ENCODE measurements at places on chromosomes 1 and 21. TPM values are rescaled to one million over a fixed set of nuclear protein-coding genes. Genes with fewer than 3 reads are reported as not detected.

DNA sequence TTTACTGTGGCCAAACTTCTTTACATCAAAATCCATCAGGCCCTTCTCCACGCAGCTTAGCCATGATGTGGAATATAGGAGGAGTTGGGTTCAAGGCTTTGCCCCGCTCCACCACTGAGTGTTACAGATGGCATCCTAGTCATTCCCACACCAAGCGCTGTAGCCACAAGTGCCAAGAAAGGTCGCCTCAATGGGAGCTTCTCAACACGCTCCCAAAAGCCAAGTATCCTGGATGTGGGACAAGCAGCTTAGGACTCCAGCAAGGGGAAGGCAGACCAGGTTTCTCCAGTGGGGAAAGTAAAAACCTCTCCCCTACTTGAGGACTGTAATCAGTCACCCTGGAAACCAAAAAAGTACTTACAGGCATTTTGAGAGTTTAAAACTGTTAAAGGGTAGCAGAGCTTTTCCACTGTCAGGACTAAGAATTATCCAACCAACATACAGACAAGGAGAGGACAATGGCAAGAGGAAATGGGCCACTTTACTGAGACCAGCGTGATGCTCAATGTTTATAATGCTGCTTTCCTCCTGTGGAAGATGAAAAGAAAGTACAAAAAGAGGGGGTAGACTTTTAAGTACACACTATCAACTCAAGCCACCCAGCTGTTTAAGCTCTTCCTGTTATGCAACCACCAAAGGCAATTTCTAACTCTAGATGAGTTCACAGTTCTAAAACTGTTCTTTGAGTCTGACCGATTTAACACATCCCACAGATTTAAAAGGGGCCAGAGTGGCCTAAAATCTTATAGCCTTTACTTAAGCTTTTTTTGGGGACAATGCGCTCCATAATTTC, 120.7 kb upstream of the KRTAP19-8 start:
- peak overlapping the region; percentile 6 for H3K27ac ChIP-seq
- no peak for DNase-seq
- H3K4me1 ChIP-seq = peaks cover 13% of the 10 kb centered on the region
- H3K36me3 ChIP-seq = no peaks in the 10 kb centered on the region
- H3K27me3 ChIP-seq = no peaks in the 10 kb centered on the region

DNA sequence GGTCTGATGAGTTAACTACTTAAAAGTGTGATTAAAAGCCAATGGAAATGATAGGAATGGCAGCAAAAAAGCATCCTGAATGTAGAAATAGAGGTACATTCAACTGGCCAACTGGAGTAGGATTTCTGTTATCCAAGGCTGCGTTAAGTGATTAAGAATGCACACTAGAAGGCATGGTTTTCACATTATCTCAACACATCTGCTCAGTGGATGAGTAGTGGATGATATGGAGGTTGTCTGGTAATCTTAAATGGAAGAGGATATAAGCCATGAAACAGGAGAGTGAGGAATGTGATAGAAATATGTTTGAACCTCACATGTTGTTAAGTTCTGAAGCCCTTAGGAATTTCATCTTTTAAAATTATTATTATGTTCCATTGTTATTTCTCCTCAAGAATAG, 839.9 kb downstream of the USP25 start:
- H3K27me3 ChIP-seq = no peaks in the 10 kb centered on the region
- H3K4me1 ChIP-seq = no peaks in the 10 kb centered on the region
- H3K36me3 ChIP-seq = no peaks in the 10 kb centered on the region

DNA sequence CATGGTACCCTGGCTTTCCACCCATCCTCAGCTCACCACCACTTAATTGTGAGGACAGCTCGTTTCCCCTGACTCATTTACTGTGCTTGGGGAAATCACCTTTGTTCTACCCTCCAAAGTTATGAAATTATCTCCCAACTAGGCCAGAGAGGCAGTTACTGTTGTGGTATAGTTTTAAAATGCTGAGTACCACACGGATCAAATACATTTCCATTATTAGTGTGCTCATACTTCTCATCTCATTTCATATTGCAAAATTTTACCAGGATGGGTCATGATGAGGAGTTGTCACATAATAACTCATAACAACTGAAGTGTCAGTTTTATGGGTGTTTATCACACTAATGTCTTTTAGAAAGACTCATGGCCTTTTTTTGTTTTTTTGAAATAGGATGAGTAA, 9.2 kb upstream of the OR2B11 start:
- no peak overlapping the region for H3K27ac ChIP-seq
- DNase-seq = no peak
- no peaks in the 10 kb centered on the region for H3K27me3 ChIP-seq
- H3K36me3 ChIP-seq = no peaks in the 10 kb centered on the region

DNA sequence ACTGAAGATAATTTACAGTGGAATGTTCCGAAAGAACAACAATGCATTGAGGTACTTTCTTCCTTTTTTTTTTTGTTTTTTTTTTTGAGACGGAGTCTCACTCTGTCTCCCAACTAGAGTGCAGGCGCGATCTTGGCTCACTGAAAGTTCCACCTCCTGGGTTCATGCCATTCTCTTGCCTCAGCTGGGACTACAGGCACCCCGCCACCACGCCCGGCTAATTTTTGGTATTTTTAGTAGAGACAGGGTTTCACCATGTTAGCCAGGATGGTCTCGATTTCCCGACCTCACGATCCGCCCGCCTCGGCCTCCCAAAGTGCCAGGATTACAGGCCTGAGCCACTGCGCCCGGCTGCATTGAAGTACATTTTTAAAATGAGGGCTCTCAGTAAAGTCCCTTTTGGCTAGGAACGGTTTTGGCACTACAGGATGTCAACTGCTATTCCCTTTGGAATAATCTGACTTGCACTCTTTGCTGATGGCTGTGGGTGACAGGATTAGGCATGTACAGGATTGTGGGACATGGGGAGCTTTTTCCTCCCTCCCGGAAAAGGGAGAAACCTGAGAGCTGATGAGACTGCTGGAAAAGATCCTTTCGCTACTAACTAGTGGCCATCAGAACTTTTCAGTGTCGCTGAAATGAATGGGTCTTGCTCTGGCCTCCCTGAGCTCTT, 56.9 kb upstream of the EDEM3 start:
- peak; percentile 34 for DNase-seq
- no peaks in the 10 kb centered on the region for H3K27me3 ChIP-seq
- no peaks in the 10 kb centered on the region for H3K4me1 ChIP-seq
- peak overlapping the region; percentile 20 for H3K27ac ChIP-seq
- H3K4me3 ChIP-seq = no peak overlapping the region
- H3K36me3 ChIP-seq = no peaks in the 10 kb centered on the region

GRCh38 chr1:215793180-215793579, 226.1 kb downstream of the KCTD3 start:
- DNase-seq = no peak
- no peaks in the 10 kb centered on the region for H3K27me3 ChIP-seq
- H3K27ac ChIP-seq = no peak overlapping the region
- no peak overlapping the region for H3K4me3 ChIP-seq
- H3K4me1 ChIP-seq = no peaks in the 10 kb centered on the region

DNA sequence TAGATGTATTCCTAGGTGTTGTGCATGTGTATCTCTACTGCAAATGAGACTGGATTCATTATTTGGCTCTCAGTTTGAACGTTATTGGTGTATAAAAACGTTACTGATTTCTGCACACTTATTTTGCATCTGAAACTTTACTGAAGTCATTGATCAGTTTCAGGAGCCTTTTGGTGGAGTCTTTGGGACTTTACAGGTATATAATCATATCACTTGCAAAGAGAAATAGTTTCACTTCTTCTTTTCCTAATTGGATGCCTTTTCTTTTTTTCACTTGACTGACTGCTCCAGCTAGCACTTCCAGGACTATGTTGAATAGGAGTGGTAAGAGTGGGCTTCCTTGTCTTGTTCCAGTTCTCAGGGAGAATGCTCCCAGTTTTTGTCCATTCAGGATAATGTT, 252.2 kb downstream of the SMYD3 start:
- DNase-seq = no peak
- H3K4me3 ChIP-seq = no peak overlapping the region
- no peak overlapping the region for H3K27ac ChIP-seq
- no peaks in the 10 kb centered on the region for H3K27me3 ChIP-seq

DNA sequence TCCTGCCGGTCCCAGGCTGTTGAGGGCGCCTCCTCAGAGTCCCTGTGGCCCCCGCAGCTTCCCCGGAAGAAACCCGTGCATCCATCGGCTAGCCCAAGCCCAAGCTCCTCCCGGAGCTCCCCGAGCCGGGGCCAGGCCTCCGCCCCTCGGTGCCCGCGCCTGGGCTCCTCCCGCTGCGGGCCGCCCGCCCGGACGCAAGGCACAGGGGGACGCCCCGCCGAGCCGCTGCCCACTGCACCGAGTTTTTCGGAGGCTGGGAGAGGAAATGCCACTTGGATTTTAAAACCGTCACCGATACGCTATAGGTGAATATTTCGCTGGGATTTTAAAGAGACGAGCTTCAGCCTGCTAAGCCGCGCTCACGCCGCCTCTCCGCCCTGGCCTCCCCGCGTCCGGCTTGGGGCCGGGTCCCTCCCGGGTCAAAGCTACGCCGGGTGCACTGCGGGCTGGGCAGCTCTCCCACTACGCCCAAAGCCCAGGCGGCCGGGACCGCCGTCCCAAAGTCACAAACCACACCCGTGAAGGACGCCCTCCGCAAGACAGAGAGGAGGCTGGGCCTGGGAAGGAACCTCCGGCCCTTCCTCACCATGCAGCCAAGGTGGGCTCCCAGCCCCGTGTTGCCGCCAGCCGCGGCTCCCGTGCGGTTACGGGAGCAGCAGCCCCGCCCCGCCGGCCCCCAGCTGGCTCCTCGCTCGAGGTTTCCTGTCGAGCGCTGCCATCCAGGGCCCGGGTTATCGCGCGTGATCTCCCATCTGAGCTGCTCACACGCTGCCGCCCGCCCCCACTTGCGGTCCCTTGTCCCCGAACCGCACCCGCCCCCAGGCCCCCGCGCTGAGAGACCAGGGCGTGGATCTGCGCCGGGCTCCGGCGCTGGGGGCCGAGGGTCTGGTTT, 63.2 kb downstream of the CD247 start:
- H3K4me3 ChIP-seq = peak overlapping the region; percentile 75
- peak overlapping the region; percentile 72 for H3K27ac ChIP-seq
- no peaks in the 10 kb centered on the region for H3K36me3 ChIP-seq
- H3K4me1 ChIP-seq = no peaks in the 10 kb centered on the region

DNA sequence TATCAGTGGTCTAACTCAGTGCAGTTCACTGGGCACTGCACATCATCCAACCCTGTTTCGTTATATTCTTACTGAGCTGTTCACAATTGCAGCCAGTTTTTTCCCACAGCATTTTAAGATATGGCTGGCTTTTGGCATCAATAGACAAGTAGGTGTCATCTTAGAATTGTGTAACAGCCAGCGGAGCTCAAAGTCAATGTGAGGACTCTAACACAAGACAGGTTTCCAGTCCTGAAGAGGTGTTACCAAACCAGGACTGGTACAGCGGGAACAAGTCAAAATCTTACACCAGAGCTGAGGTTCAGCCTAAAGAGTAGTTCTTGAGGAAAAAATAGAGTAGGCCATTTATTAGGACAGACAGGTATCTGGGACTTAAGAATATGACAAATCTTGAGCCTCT, 313.3 kb downstream of the SEC16B start:
- H3K27me3 ChIP-seq = no peaks in the 10 kb centered on the region
- H3K27ac ChIP-seq = no peak overlapping the region
- no peaks in the 10 kb centered on the region for H3K4me1 ChIP-seq
- DNase-seq = no peak

GRCh38 chr1:153072806-153073726, 1.7 kb upstream of the SPRR2B start:
- no peak for DNase-seq
- H3K36me3 ChIP-seq = no peaks in the 10 kb centered on the region
- no peak overlapping the region for H3K27ac ChIP-seq
- no peaks in the 10 kb centered on the region for H3K27me3 ChIP-seq

- no peaks in the 10 kb centered on the region for H3K36me3 ChIP-seq
- no peak overlapping the region for H3K4me3 ChIP-seq
- peak; percentile 60 for DNase-seq
- no peaks in the 10 kb centered on the region for H3K27me3 ChIP-seq
- peaks cover 17% of the 10 kb centered on the region for H3K4me1 ChIP-seq
Observed at GRCh38 chr1:8844501-8845006, 27.1 kb upstream of the RERE start.

GRCh38 chr1:40966417-40966816, 13.1 kb upstream of the CTPS1 start:
- H3K27me3 ChIP-seq = no peaks in the 10 kb centered on the region
- H3K27ac ChIP-seq = no peak overlapping the region
- H3K4me1 ChIP-seq = peaks cover 7% of the 10 kb centered on the region

DNA sequence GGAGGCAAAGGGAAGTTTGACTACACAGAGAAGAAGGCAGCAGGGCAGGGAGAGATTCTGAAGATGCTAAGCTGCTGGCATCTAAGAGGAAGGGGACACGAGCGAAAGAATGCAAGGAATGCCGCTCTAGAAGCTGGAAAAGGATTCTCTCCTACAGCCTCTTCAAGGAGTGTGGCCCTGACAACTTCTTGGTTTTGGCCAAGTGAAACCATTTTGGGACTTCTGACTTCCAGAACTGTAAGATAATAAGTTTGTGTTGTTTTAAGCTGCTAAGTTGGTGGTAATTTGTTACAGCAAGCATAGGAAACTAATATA, 28.5 kb downstream of the MGST3 start:
- peaks cover 16% of the 10 kb centered on the region for H3K4me1 ChIP-seq
- no peak overlapping the region for H3K4me3 ChIP-seq
- no peak overlapping the region for H3K27ac ChIP-seq
- no peaks in the 10 kb centered on the region for H3K27me3 ChIP-seq
- H3K36me3 ChIP-seq = no peaks in the 10 kb centered on the region

GRCh38 chr1:214285610-214286440, 4.9 kb downstream of the SMYD2 start:
- no peak overlapping the region for H3K4me3 ChIP-seq
- H3K36me3 ChIP-seq = no peaks in the 10 kb centered on the region
- no peak for DNase-seq

DNA sequence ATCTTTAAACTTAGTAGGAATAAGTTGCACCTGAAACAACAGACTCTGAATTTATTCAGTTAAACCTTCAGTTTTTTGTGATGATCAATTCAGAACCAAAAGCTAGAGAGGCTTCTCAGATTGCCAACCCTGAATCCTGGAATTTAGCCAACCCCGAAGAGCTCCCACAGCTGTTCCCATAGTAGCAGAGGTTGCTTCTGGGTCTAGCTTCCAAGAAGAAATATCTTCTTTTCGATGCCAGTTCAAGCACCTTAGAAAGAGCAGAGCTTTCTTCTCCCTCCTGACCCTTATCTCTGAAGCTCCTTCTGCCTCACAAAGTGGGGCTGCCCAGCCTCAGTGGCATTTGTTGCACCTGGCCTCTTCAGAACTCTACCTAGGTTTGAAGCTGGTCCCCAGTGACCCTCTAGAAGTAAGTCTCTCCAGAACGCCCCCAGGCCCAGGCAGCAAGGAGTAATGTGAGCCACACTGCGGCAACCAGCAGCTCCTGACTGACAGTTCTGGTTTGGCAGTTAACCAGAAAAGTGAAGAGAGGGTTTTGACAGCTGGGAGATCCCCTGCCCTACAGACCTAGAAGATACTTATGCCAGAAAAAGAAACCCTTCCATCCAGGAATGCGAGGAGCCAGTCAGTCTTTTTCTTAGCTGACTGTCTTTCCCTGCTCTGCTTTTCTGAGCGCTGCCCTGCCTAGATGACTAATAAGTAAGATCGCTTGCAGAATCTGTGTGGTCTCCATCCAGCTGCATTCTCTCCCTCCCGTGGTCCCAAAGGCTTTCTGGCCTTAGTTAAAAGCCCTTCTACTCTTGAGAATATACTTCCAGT, 165.9 kb downstream of the ADGRL4 start:
- no peak overlapping the region for H3K4me3 ChIP-seq
- H3K27ac ChIP-seq = no peak overlapping the region
- no peak for DNase-seq
- H3K36me3 ChIP-seq = no peaks in the 10 kb centered on the region

Gene CYYR1
- 4.6 TPM for total RNA-seq

Gene BTBD19
- 14.1 TPM for total RNA-seq

Gene RGSL1
- total RNA-seq = 25.9 TPM

Gene FMO1
- not detected for total RNA-seq

Gene DCST1
- total RNA-seq = 9.4 TPM

Gene LCE1A
- not detected for total RNA-seq

Gene NEGR1
- 7.6 TPM for total RNA-seq

All from testis (tissue), 5 donors.